ENCODE measurements at places on chromosomes 16 and 17.
A peak's percentile ranks its signal among the peaks of the same experiment; 100 is the strongest.

DNA sequence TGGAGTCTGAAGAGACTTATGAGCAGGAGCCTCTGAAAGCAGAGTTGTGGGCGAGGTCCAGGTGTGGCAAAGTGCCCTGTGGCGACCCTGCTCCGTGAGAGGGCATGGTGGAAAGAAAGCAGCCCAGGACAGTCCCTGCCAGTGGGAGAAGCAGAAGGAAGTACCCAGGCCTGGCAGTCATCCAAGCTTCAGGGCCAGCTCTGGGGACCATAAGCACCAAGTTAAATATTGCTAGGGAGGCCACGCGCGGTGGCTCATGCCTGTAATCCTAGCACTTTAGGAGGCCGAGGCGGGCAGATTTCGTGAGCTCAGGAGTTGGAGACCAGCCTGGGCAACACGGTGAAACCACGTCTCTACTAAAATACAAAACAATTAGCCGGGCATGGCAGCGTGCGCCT, 4.9 kb upstream of the ASGR1 start:
- no peak for DNase-seq

GRCh38 chr17:62099532-62099931, 34.5 kb upstream of the MED13 start:
- DNase-seq = no peak

DNA sequence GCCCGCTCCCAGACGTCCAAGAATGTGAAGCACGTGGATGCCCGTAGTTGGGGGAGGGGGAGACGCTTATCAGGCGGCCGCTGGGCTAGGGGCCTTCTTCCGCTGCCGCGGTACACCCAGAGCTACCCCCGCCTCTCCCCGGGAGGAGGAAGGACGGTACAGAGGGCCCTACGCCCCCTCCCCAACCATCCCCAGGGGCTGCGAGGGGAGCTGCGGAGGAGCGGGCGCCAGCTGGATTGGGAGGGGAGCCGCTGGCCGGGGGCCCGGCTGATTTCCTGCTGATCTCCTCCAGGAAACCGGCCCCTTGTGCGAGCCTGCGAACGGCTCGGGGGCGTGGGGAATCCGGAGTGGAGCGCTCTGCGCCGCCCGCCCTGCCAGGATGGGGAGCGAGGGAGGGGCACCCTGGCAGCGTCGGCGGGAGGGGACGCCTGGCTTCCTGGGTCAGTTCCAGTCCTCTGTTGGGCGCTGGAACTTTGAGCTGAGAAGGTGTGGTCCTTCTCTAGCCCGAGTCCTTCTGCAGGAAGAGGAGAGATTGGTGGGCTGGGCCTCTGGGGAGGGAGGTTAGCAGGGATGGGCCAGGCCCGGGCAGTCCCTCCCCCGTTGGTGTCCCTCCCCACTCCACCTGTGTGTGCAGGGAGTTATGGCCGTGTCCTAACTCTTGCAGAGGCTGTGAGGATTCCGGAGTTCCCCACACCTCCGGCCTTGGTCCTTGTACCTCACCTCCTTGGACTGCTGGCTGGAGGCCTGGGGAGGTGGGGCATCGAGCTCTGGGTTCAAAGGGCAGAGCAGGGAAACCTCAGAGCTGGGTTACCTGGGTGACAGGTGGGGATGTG, 19.2 kb downstream of the GJD3 start:
- DNase-seq = no peak

DNA sequence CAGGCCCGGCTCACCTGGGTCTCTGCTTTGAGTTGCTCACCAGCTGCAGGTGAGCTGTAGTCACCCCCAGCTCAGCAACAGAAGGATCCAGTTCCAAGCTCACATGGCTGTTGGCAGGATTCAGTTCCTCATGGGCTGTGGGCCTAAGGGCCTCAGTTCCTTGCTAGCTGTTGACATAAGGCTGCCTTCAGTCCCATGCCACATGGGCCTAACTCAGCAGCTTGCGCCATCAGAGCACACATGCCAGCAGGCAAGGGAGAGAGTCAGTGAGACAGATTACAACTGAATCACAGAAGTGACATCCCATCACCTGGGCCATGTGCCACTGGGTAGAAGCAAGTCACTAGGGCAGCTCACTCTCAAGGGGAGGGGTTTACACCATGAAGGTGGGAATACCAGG, 24.7 kb downstream of the PSMD7 start:
- DNase-seq = no peak

DNA sequence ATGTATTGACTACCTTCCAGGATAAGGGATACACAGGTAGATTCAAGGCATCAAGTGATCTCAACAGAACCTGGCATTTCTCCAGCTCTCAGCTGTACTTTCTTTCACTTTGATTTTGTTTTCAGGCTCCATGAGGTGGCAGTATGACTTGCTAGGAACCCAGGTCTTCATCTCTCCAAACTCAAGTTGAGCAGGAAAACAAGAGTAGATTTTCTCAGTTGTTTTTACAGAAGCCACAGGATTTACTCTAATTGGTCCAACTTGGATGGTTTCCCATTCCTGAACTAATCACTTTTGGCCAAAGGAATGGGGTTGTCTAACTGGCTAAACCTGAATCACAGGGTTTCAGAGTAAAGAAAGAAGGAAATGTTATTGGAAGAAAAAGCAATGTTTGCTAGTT, 146.6 kb downstream of the TRIM37 start:
- peak; percentile 53 for DNase-seq

DNA sequence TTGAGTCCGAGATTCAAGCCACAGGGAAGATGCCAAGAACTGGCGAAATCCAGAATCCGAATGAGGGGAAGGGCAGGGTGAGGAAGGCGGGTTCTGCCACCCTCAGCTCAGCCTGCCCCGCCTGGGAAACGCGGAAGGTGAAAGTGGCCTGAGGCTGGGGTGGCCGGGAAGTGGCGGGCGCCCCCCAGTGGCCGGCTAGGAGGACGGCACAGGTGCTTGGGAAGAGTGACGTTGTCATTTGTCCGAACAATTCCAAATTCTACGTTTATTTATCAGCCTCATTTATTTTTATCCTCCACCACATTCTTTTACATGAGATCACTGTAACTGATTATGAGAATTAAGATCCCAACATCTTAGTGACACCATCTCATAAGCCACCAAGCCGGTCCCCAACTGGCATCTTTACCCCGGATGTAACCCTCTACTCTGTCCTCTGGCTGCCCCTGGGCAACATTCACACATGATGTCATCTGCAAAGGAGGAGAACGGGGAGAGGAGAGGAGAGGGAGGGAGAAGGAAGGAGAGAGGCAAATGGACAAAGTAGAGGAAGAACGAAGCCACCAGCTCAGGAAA, 21.3 kb downstream of the SRCIN1 start:
- DNase-seq = no peak

DNA sequence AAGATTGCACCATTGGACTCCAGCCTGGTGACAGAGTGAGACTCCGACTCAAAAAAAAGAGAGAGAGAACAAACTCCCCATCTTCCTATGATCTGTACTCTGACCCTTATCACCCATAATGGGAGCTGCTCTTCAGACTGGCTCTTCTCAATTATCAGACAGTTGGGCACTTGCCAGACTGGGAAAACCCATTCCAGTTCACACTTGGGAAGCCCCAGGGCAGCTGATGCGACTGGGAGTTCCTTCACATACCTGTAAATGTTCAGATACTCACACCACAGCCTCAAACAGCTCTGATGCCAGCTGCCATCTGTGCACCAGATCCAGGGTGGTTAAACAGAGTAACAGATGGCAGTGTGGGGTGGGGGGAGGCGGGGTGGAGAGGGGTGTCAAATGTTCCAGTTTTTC, 23.8 kb upstream of the TMEM101 start:
- no peak for DNase-seq

DNA sequence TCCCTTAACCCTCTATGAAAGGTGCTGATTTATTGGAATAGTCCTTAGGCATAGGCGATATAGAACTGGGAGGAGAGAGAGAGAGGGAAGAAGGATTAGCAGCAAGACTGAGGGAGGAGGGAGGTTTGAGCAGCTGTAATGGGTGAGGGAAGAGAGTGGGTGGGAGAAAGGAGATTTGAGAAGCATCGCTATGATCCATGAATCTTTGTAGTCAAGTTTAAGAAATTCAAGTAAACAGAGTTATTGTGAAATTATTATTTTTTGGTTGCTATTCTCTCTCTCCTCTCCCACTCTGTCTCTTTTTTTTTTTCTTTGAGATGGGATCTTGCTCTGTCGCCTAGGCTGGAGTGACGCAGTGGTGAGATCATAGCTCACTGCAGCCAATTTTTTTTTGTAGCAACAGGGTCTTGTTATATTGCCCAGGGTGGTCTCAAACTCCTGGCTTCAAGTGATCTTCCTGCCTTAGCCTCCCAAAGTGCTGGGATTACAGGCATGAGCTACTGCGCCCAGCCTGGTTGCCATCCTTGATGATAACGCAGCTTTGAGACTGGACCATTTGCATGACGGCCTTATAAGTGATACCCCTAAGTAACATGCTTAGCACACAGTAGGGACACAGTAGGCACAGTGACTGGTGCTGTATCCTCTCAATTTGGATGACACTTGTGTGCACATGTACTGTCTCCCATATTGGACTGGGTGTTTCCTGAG, 21.0 kb upstream of the TNS4 start:
- DNase-seq = no peak

GRCh38 chr17:76150712-76151622, 9.9 kb upstream of the FOXJ1 start:
- no peak for DNase-seq

DNA sequence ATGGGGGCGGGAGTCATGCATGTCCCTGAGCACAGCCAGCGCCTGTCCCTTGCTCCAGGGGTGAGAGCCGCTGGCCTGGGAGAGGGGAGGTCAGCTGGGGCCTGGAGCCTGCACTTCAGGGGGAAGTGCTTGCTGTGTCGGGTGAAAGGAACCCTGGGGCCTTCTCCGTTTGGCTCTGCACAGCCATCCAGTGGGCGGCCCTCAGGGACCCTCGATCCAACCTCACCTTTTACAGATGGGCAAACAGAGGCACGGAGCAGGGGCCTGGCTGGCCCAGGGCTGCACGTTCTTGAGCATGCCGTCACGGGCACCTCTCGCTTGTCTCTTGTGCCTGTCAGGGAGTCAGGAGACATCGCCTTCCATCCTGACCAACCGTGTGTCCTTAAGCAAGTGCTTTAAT, 1.8 kb downstream of the SNX20 start:
- DNase-seq = no peak

DNA sequence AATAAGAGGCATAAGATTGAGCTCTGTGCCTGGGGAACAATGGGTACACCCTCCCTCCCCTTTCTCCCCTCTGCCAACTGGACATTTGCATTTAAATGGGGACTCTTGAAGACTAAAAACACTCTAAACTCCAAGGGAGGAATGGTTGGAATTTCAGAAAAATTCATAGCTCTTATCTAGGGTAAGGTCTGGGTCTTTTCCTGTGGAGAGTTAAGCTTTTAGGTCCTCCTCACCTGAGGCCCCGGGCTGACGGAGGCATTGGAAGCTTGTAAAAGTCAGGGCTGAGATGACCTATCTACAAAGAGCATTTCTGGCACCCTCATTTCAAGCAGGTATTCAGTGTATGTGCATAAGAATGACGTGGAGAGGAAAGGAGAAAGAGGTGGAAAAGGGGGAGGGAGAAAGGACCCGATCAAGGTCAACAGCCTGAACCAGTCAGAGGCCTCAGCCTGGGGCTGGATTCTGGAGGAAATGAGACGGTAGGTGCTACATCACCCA, 78.0 kb downstream of the RAP1GAP2 start:
- no peak for DNase-seq

DNA sequence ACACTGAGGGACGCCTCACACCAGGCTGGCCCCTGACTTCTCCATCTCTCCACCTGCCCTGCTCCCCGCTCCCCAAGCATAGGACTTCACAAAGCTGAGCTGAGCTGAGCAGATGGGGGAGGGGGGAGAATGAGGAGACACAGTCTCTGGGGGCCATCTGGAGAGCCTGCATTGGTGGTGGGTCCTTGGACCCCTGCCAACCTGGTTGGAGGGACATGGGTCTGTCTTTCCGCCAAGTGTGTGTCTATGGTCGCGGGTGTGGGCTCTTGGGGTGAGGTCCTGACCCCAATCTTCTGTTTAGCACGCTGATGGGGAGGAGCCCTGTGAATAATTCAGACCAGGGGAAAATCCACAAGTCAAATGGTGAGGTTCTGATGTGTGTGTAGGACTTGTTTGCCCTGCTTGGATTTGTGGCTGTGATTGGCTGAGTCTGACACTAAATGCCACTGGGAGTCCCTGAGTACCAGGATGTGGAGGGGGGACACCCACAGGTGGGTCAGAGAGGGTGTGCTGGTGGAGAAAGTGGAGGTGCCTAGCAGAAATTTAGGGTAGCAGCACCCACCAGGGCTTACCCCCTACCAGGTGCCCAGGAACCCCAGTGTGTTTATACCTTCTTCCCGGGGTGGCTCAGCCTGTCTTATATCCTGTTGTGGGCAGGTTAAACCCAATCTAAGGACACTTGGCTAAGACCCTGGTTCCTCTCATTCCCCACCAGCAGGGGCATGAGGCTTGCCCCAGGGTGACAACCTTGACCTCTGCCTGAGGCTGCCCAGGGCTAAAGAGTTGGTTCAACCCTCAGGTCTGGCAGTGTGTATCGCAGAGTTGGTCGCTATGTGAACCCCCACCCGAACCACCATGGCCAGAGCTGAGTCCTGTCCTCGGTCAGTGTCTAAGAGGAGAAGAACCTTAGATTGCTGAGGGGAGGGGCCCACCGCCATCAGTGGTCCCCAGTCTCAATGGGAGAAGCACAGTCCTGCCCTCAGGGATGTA, 2.1 kb downstream of the FMNL1 start:
- DNase-seq = no peak

All from non-pigmented ciliary epithelial cell (primary cell).